ENCODE measurements at places on chromosomes 16 and 17.

GRCh38 chr17:42618442-42619150, 9.1 kb downstream of the TUBG1 start:
- no peak for DNase-seq

DNA sequence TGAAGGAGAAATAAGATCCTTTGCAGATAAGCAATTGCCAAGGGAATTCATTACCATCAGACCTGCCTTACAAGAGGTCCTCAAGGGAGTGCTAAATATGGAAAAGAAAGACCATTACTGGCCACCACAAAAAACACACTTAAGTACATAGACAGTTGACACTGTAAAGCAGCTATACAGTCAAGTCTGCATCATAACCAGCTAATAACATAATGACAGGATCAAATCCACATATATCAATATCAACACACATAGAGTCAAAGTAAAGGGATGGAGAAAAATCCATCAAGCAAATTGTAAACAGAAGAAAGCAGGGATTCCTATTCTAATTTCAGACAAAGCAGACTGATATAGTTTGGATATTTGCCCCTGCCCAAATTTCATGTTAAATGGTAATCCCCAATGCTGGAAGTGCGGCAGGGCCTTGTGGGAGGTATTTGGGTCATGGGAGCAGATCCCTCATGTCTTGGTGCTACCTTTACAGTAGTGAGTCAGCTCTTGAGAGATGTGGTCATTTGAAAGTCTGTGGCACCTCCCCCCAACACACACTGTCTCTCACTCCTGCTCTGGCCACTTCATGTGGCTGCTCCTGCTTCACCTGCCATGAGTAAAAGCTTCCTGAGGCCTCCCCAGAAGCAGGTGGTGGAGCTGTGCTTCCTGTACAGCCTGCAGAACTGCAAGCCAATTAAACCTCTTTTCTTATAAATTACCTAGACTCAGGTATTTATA, 32.8 kb downstream of the TANC2 start:
- no peak for DNase-seq

DNA sequence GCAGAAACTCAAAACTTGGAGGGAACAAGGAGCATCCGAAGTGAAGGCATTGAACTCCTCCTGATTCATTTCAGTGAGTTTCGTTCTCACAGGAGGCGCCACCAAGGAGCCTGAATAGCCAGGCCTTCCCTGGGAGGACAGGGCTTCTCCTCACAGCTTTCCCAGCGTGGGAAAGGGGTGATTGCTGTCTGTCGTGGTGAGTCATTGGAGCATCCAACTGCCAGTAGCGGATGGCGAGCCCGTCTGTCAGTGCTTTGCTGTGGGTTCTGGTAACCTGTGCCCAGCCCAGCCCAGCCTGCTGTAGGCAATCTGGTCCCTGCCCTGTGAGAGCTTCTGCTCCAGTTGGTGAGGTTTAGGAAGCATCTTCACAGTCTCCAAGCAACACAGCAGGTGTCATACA, 28.3 kb downstream of the PLCD3 start:
- DNase-seq, result no peak

DNA sequence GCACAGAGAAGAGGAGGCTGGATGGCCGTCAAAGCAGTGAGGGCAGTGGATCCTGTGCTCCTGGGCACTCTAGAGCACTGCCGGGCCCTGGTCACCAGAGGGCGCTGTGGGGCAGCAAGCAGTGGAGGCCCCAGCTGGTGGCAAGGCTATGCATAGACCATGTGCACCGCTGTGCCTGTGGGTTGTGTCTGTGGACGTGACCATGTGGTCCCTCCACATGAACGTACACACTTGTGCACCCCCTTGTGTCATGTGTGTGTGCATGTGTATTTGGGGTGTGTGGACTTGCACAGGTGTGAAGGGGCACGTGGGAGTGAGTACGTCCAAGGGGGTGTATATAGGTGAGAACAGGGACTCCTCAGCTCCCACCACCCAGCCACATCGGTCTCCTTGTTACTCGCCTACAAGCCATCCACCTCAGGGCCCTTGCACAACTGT, 4.4 kb upstream of the MAP2K3 start:
- peak; percentile 87 for DNase-seq

DNA sequence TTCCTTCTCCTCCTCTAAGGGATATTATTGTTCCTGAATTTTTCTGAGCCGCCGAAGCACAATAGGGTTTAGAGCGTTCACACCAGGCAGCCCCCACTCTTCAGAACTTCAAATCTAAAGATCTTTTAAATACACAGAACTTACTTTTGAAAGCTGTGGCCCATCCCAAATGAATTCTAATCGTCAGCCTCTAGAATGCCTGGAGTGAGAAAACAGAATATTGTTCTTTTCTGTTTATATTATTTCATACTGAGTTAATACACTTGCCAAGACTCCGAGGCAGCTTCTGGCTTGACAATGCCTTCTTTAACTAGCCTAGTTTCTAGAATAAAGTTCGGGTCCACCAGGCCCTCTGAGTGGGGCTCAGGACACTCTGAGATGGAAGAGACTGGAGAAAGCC, 405.6 kb downstream of the WWOX start:
- DNase-seq, result no peak

DNA sequence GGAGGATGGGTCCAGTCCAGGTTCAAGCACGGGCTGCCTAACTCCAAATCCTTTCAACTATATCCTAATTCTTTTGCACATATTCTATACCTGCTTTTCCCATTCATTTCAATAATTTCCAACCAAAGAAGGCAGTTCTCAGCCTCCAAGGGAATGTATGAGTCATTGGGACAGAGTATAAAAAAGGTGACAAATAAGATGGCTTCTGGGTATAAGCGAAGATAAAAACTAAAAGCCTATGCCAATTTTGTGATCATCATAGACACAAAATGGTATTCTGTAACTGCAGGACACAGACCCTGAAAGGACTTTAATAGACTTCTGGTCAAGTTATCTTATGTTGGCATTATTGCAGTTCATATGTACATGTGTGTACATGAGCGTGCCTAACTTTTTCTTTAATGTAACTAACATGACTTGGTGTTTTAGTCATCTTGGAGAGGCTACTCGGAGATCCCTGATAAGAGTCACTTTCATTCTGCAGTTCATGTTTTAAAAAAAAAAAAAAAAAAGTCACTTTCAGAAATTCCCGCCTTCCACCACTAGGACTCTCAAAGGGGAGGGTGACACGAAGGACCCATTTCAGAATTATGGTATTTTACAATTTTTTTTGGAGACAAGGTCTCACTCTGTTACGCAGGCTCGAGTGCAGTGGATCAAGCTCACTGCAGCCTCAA, 17.3 kb downstream of the COG1 start:
- no peak for DNase-seq

DNA sequence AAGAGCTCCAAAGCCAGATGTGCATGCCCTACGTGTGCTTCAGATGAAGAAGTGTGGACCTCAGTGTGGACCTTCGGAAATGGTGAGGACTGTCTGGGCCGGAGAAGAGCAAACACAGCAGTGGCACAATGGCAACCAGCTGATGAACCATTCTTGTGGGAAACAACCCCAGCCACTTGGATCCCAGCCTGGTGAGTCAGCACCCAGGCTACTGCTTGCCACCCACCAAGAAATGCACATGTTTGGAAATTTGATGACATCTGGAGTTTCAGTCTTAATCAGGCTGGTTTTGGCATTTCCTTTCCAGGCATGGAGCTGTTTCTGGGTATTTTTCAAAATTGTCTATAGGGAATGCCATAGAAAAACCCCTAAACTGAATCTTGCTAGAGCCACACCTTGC, 42.7 kb downstream of the DYNLRB2 start:
- DNase-seq, result no peak
